ENCODE measurements at places on chromosomes 4 and X.

GRCh38 chr4:24862073-24862751 lies 50.6 kb downstream of the CCDC149 start:
- no peak for DNase-seq

GRCh38 chr4:1416948-1417260 lies 10.7 kb upstream of the NKX1-1 start:
- DNase-seq: no peak

GRCh38 chr4:57548856-57549255 lies 438.7 kb upstream of the IGFBP7 start:
- DNase-seq: no peak

DNA sequence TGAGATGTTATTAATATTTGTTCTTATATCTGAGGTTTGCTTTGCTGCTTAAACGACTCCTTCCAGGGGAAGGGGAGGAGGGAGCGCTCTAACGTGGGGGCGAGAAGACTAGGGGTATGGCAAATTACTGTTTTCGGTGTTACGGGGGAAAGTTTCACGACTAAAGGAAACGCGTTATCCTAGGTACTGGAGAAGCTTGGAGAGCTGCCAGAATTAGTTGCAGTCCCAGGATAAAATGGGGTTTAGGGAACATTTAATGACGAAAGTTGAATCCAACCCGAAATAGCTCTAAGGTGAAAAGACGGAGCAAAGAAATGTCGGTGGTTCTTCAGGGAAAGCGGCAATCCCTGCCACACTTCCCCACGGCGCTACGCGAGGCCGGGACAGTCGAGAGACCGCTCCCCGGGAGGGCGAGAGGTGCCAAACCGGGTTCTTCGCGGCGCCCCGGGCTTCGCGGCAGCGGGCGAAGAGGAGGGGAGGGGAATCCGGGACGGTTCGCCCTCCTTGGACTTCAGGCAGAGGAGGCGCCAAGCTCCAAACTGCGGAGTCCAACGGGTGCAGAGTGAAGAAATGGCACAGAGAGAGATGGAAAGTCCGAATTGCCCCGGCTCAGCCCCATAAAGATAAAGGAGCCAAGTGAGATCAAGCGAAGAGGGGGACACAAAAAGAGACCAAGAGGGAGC lies 724 bp downstream of the THOC2 start:
- no peak for DNase-seq

GRCh38 chrX:40088803-40089540 lies 8.8 kb downstream of the BCOR start:
- DNase-seq: no peak

DNA sequence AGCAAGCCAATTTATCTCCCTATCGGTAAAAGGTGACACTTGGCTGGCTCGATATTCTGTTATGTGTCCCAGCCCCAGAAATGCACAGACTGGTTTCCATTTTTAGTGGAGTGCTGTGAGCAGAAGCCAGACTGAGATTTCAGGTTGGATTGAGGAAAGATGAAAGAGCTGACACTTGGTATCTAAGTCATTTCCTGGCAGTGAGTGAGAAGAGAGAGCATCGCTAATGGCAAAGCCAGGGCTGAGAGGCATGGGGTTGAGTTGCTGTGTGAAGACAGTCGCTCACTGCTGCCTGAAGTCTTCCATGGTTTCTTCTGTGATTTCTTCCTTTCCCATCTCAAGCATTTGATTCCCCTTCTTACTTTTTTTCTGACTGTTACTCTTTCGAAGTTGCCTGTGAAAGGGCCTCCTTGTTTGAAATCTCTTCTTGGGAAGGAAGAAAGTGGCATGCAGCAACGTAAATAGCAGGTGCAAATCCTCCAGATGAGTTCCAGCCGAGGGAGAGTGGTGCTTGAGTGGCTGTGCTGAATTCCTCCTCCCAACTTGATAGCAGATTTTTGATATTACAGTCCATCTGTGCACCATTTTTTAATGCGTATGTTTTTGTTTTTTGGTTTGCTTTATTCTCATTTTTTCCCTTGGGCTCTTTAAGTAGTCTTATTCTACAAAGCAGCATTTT lies 109.2 kb upstream of the LIMCH1 start:
- no peak for DNase-seq

DNA sequence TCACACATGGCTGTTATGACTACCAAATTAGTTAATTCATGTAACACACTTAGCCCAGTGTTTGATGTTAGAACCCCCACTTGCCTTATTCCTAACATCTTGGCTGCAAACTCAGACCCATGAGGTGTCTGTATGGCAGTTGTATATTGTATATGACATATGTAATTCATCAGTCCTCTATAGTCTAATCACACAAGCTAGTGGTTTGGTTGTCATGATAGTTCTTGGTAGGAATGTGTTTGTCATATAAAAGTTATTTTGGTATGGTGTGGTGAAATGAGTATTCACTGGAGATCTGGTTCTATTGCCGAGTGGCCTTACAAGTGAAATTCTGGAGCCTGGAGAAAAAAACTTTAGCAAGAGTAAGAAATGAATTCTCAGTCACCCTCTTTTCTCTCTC lies 149.2 kb downstream of the AWAT2 start:
- DNase-seq: no peak

DNA sequence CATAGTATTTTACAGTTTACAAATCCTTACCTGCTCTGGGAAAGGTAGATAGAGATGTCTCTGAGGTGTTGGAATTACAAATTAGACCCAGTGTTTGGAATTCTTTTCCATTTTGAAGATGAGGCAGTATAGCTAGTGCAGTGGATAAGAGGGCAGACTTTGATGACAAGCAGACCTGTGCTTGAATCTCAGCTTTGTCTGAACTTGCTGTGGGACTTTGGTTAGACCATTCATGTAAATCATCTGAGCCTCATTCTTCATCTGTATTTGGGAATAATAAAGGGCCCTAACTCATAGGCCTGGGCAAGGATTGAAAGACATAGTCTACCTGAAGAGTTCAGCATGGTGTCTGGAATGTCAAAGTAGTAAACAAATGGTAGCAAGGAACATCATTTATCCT lies 77.2 kb upstream of the BOD1L1 start:
- no peak for DNase-seq

GRCh38 chr4:16643893-16644292 lies 254.6 kb downstream of the LDB2 start:
- no peak for DNase-seq
